ENCODE measurements at places on chromosomes 7 and 10.

DNA sequence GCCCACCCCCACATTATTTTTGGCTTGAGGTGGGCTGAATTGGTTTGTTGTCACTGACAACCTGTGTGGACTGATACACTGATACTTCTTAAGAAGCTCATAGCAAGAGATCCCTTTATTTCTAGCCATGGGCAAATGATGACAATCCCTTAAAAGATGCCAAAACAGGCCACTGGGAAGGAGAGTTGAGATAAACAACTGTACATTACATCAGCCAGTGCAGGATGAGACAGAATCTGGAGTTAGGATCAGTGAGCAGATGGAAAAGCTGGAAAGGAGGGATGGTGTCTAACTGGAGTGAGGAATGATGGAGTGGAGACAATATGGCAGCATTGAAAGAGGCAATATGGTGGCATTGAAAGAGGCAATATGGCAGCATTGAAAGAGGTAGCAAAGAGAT is 195.9 kb upstream of the LYZL2 start:
- DNase-seq = no peak

- DNase-seq = no peak
Observed at GRCh38 chr7:19522486-19522885, 186.4 kb downstream of the POLR1F start.

GRCh38 chr10:126609566-126609965 is 60.9 kb downstream of the C10orf90 start:
- DNase-seq = no peak

DNA sequence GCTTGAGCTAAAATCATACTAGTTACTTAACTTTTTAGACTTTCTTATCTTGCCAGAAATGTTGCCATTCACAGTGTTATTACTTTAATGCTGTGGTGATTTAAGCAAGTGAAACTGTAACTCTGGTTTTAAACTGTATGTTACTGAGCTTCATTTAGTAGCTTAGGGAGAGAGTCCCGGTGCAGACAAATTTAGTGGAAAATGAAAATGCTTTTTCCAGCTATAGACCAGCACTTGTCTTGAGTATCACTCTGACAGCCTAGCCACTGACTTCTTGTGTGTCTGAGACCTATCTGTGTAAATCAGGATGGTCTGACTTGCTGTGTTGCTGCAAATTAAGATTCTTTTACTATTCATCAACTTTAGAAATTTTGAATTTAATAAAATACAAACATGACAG is 200.8 kb downstream of the CACNB2 start:
- no peak for DNase-seq

DNA sequence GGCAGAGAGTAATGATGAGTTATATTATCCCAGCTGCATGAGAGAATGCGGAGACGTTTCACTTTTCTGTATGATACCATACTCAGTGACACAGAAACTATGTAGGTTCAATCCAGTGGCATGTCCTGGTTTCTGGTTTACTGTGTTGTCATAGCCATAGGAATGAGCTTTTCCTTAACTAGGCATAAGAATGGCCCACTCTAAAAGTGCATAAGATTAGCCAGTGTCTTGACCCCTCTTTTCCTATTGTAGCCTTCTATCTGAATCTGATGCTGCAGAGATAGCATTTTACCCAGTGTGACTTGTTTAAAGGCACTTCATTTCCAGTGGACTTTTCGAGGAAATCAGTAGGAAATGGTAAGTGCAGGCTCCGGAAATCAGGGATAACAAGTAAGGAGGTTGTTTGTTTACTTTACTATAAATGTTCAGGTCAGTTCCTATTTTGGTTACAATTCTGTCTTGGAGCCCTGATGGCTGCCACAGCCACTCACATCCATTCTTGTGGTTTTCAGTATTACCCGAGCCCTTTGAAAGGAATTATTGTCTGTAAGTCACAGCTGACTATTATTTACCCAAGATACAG is 70.5 kb downstream of the SEMA3A start:
- DNase-seq = no peak

DNA sequence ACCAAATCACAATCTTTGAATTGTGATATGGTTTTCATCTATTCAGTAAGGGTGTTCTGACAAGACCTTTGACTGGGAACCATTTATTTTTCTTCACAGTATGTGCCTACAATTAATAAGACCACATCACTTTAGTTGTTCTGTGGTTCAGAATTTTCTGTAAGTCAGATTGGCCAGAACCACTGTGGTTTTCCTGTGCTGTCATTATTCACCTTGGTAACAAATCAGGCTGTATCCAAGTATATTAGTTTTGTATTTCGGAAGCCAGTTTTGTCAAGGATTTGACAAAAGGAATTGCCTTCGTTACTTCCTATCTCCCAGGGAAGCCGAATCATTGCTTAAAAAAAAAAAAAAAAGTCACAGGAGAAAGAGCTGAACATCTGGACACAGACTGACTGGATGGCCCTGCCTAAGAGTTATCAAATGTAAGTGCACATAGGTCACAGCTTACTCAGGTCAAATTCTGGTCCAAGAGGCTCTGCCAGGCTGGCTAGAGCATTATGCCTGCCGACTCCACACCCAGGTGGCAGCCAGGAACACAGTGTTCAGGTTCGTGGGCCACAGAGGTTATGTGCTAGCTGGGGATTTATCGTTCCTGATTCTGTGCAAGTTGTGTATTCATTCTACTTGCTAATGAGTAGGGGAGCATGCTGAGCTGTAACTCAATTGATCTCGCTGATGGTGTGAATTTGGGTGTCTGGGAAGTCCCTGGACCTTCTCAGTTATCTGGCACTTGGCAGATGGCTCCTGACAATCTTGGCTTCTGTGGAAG is 175.3 kb downstream of the JAZF1 start:
- no peak for DNase-seq

All from activated CD8-positive, alpha-beta memory T cell treated with anti-CD3 and anti-CD28 coated beads for 48 hours (primary cell).